T follicular helper cell (primary cell): ENCODE measurements at places on chromosomes 5 and 9.

DNA sequence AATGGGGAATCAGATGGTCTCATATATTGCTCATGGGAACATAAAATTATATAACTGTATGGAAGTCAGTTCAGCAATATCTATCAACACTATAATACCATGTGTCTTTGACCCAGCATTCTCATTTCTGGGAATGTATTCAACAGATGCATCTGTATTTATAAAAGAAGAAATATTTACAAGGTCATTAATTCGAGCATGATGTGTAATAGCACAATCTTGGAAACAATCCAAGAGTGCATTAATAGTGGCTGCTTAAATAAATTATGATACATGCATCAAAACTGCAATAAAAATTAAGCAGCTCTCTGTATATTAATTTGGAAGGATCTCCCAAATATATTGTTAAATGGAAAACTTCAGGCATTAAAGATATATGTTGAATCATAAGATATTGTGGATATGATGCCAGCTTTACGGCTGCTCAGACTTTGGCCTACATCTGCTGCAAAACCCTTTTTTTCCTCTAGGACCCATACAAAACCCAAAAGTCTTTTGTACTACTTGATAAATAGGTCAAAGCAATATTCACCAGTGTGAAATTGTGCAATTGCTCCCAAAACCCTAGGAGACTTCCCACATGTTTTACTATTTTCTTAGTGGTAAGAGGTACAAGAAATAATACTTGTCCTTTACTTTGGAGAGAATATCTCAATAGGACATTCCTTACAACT lies 45.3 kb upstream of the ISOC1 start:
- no peak for DNase-seq

DNA sequence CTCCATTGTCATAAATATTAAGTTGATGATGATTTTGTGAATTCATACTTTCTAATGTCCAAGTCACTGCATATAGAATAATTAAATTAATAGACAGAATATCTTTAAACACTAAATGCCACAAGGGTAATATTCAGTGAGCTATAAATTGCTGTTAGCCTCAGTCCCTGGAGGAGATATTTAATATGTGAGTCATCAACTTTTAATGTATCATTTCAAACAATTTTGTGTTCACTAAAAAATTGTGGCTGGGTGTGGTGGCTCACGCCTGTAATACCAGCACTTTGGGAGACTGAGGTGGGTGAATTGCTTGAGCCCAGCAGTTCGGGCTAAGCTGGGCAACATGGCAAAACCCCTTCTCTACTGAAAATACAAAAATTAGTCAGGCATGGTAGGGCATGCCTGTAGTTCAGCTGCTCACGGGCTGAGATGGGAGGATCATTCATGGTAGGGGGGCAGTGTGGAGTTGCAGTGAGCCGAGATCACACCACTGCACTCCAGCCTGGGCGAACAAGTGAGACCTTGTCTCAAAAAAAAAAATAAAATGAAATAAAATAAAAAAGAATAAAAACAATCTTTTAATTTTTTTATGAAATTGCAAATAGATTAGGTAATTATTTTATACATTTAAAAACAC lies 717.3 kb upstream of the CHD1 start:
- no peak for DNase-seq

DNA sequence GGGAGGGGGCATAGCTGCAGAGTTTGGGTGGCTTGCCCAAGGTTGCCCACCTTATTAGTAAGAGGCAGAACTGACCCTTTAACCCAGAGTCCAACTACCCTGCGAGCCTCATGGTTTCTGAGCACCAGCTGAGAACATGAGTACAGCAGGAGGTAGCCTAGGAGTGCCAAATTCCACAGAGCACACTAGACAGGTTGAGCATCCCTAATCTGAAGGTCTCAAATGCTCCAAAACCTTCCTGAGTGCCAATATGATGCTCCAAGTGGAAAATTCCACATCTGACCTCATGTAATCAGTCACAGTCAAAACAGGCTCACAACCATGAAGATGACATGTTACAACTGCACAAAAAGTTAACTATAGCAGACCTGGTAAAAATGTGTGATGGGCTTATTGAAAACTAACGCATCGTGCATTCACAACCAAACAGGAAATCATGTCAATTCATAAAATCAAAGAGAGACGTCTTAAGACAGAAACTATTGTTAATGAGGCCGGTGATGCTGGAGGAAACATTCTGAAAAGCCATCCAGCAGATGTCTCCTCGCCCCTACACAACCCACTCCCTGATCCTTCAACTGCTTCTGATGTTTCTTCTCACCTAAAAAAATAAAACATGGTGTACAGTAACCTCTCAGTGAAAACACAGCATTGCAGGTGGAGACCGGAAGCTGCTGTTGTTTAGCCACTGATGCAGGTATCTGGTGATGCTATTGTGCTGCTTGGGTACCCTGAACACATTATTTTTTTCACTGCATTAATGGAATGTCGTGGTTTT lies 25.0 kb downstream of the PTCH1 start:
- no peak for DNase-seq

DNA sequence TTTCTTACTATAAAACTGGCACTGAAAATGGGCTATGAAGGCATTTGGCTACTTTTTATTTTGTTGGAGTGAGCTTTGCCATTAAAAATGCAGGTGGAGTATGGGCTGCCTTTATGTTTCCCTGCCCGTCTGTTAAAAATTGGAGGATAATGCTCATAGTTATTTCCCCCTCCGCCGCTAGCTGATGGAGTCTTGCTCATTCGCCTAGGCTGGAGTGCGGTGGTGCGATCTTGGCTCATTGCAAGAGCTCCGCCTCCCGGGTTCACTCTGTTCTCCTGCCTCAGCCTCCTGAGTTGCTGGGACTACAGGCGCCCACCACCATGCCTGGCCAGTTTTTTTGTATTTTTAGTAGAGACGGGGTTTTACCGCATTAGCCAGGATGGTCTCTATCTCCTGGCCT lies 8.6 kb downstream of the G3BP1 start:
- DNase-seq, result no peak

- no peak for DNase-seq
Observed at GRCh38 chr9:15282567-15283285, 24.3 kb downstream of the TTC39B start.

- DNase-seq, result no peak
Observed at GRCh38 chr9:90642570-90643539, at the start of gene DIRAS2. Gene DIRAS2, minus strand, starts transcription at chr9:90642824. Its CDS starts 28,997 bp downstream, at chr9:90613827.

GRCh38 chr9:26012797-26013196 lies 334.6 kb upstream of the TUSC1 start:
- no peak for DNase-seq

DNA sequence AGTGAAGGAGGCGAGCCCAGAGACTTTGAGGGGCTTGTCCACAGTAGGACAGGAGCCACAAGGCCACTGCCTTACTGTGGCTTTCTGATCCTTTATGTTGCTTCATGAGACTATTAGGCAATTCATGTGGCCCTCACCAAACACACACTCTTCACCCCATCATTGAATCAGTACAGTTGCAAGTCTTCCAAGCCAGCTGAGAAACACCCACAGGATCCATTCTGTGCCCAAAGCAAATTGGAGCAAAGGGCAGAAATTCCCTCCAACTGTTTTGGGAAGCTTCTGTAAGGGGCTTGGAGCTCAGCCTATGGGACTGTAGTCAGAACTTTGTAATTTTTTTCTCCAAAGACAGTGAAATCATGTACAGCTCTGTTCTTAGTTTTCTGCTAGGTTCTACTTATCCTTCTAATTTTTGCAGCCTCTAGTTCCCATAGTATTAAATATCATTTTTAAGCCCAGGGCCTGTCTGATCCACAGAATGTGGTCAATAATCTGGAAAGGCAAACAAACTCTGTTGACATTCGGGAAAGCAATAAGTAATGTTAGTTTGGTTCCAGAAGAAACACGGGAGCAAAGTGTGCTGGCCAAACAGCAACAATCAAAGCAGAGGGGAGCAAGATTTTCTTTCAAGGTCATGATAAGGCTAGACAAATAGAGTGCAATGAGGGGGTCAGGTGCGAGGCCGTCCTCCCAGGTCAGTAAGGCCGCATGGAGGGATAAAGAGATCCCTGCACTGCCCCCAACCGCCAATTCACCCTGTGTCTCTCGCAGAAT lies 47.0 kb downstream of the UBE2QL1 start:
- no peak for DNase-seq

- no peak for DNase-seq
Observed at GRCh38 chr5:390623-391491, 52.1 kb upstream of the EXOC3 start.
